ENCODE measurements at places on chromosomes 2 and 18.
A peak's percentile ranks its signal among the peaks of the same experiment; 100 is the strongest.

- DNase-seq = peak; percentile 97
These were observed 23.2 kb downstream of the KCNF1 start for GRCh38 chr2:10934979-10935350.

- no peak for DNase-seq
These were observed 377.5 kb upstream of the CYRIA start for GRCh38 chr2:17043173-17043572.

GRCh38 chr2:79294994-79295393 is 135.4 kb upstream of the REG3A start:
- no peak for DNase-seq

- peak; percentile 68 for DNase-seq
These were observed 31.0 kb upstream of the SLC3A1 start for GRCh38 chr2:44244135-44244871.

- peak; percentile 87 for DNase-seq
These were observed 6.6 kb upstream of the NTSR2 start for GRCh38 chr2:11676640-11677039.

GRCh38 chr2:64401529-64401880 is 52.5 kb upstream of the LGALSL start:
- DNase-seq = peak; percentile 92

- DNase-seq = no peak
These were observed 72.3 kb upstream of the TWIST2 start for GRCh38 chr2:238775591-238775990.

- DNase-seq = no peak
These were observed 16.7 kb downstream of the CPSF3 start for GRCh38 chr2:9440058-9440727.

DNA sequence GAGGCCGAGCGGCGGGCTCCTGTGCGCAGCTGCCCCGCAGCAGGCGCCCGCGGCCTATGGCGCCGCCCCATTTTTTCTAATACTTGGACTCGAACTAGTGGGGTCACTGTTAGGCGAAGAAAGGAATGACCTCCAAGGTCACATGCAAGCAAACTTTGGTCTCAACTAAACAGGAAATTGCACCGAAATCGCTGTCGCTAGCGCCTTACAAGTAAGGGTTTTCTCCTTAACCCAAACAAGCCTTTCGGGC is 339 bp downstream of the ACAA2 start:
- peak; percentile 51 for DNase-seq

DNA sequence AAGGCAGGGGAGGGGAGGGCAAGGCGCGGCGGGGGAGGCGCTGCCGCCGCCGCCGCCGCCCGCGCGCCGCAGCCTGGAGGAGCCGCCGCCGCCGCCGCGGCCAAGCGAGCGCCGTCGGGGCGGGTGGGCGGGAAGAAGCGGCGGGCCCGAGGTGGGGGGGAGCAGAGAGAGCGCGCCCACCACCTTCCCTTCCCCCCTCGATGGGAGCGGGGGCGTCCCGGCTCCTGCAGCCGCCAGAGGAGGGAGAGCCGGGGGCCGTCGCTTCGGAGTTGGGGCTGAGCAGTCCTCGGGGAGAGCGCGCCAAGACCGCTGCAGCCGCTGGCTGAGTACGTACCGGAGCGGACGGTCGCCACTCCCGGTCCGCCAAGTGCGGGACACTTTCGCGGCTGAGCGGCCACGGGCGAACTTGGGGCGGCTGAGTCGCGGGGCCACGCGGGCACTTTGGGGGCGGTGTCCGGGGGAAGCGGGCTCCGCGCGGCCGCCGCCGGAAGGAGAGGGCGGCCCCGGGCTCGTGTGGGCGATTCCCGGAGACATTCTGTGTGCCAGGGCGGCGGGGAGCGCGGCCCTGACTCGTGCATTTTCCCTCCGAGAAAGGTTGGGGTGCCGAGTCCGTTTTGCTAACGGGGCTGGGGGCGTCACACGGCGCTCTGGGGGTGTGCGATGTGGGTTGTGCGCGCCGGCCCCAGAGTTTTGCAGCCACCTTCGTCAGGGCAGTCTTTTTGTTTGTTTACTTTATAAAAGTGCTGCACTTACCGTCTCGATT is at the start of gene NAB1:
Gene NAB1, plus strand, starts transcription at position 49 of the 763 bp plus-strand sequence. CDS start 10,094 bp downstream, outside the sequence.
- DNase-seq = peak; percentile 69

DNA sequence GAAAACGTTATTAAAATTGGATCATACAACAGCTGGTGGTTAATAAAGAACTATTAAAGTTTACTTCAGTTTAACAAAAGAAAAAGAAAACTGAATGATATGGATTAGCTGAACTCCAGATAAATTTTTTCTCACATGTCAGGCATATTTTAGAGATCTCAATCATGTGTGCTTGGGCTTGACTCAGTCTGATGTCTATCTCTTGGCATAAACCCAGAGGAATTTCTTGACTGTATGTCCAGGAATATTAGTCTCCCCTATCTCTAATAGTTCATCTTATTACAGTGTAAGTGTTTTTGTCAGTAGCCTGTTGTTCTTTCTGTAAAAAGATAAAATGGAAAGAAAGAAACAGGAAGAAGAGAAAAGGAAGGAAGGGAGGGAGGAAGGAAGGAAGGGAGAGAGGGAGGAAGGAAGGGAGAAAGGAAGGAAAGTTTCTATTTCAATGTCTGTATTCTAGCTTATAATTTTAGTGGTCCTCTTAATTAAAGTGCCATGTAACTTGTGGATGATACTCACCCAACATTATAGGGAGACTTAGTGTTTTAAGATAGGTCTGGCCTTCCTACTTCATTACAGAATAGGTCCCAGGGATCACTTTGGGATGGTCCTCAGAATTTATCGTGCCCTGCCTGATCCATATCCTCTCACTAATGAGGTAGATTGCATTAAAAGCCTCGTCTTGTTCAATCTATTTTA is 99.7 kb upstream of the UGP2 start:
- DNase-seq = no peak

DNA sequence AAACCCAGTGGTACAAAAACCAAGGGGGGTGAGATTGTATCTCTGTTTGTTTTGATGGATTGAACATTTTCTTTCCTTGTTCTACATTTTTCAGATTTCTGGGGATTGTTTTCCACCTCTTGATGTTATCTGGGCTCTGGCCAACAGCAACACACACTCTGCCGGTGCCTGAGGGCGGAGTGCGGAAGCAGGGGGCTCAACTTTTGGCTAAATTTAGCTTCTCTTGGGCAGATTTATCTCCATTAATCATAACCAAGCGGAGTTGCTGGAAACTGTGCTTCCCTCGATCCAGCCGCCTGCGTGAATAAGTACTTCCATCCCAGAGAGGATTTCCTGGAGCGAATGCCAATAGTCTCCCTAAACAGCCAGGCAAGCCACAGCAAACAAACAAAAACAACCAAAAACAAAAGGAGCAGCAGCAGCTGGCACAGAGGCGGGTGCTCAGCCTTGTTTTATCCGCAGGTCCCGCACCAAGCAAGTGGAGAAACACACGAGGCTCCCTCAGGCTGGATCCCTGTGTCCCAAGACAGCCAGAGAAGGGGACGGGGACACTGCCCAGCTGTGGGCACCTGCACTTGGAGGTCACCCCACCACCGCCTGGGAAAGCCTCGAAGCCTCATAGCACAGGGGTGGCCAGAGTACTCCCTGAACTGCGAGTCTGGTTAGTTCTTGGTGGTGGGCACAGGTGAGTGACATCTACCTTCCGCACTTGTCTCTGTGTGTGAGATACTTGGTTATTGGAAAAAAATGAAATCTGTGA is 143.4 kb downstream of the NDUFA10 start:
- no peak for DNase-seq

All from NCI-H510A treated with DMSO at 0.1 percent for 48 hours (cell line).